GM20000 (cell line): ENCODE measurements at places on chromosomes 16 and 17.
A peak's percentile ranks its signal among the peaks of the same experiment; 100 is the strongest.

DNA sequence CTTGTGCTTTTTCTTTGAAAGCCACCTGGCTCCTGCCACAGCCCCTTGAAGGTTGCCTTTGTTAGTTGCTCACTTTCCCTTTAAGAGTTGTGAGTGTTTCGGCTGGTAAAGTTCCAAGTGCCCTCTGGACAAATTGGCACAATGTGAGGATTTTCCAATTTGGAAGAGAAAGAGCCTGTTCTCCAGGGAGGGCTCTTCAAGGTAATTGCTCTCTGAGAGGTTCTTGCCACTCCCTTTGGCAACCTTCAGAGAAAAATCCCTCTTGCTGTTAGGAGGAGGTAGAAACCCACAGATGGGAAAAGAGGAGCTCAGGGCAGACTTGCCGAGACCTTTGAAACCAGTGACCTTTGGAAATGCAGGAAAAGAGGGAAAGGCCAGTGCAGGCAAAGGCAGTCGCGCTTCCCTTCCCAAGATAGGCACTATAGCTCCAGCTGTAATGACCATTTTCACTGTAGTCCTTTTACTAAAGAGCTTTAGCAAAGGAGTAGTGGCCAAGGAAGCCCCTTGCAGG is 49.0 kb upstream of the AKAP1 start:
- no peak for DNase-seq

DNA sequence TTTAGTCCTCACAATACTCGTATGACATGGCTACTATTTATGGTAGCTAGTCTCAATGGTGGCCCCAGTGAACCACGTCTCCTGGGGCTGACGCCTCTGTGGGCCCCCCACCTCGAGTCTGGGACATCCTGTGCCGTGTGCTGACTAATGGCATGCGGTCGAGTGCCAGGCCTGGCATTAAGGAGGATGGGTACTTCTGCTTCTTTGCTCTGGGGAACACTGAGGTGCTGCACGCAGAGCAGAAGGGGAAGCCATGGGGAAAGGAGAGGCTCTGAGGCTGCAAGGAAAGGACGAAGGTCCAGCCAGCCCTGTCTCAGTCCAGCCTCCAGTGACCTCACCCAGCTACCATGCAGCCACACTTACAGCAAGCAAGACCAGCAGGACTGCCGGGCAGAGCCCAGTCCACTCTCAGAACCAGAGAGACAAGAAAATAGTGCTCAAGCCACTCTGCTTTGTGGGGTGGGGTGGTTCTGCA is 5.7 kb upstream of the MPRIP start:
- no peak for DNase-seq

- DNase-seq, result no peak
These were observed 12.6 kb upstream of the CA10 start for GRCh38 chr17:52170963-52171572.

GRCh38 chr16:15571557-15571956 is 71.4 kb downstream of the MARF1 start:
- no peak for DNase-seq

DNA sequence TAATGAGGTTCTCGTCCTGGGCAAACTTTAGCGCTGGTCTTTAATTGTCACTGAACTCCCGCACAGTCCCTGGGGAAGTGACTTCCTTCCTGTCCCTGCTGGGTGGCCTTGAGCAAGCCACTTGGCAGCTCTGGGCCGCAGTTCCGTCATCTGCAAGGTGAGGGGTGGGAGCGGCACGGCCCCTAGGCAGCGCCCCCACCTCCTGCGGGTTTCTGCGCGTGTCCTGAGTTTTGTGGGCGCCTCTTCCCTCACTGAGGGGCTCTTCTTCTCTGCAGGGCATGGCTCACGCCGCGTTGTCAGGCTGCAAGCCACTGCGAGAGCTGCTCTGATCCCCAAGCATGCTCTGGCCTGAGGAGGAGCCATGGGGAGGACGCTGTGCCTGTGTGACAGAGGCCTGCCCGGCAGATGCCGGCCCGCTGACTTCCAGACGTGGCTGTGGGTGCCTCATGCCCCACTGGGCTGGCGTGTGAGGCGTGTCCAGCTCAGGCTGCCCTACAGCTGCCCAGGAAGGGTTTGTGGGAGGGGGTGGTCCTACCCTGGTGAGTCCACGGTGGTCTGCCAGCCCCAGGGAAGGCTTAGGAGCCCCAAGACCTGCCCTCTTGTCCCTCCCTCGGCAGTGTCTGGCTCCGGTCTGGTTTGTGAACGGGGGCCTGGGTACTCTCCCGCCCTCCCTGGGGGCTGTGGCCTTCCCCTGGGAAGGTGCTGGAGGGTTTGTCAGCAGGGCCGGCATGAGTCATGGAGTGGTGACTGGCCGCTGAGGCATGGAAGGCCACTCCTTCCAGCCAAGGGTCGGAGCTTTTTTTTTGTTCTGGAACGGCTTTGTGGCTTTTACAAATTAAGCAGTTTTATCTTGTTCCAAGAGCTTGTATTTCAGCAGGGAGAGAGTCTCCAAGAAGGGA is 182.0 kb downstream of the SEC14L1 start:
- DNase-seq, result peak; percentile 43

DNA sequence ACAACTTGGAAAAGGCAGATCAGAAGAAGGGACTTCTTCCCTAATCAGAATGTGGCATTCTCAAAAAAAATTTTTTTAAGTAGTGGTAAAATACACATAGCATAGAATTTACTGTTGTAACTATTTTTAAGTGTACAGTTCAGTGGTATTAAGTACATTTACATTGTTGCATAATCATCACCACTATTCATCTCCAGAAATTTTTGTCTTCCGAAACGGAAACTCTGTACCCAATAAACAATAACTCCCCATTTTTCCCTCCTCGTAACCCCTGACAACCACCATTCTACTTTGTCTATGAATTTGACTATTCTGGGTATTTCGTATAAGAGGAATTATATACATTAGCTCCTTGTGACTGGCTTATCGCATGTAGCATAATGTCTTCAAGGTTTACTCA is 18.9 kb downstream of the METTL9 start:
- DNase-seq, result no peak

DNA sequence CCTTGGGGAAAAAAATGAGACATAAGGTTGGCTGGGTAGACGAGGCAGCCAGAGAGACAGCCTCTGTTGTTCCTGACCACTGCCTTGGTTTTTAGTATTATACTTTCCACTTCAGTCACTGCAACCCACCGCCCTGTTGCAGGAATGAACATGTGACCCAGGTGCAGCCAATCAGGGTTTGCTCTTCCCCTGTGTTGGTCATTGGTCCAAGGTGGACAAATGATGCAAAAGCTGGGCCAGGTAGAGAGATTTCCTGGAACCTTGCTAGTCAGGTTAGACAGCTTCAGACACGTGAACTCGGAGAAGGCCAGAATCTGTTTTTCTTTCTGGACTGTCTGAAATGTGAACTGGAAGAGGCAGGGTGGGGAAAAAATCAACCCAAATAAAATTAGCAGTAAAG is 452.4 kb upstream of the RBFOX1 start:
- DNase-seq, result no peak

GRCh38 chr17:44279666-44280391 is 11.9 kb upstream of the SLC4A1 start:
- DNase-seq, result peak; percentile 85

GRCh38 chr16:70685938-70686375 is at the start of gene MTSS2:
TSS of gene MTSS2 (minus strand) at chr16:70686053. CDS start at chr16:70685791, 262 bp downstream.
- DNase-seq, result peak; percentile 70

DNA sequence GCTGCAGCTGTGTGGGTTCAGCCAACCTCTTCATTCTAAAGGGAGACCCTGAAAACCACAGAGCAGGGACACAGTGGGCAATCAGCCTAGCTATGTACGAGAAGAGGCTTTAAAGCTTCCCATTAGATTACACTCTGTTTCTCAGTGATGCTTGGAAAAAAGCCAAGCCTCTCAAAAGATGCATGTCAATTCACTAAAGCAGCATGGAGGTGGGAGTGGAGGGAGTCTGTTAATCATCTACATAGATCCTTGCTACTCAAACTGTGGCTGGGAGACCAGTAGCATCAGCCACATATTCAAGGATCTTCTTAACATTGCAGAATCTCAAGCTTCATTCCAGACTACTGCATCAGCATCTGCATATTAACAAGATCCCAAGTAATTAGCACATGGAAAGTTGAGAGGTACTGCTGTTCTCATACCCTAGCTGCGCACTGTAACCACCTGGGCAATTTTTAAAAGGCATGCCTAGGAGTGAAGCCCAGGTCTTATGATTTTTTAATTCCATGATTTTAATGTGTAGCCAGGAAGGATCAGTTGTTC is 305.9 kb downstream of the PMP22 start:
- DNase-seq, result no peak
